ENCODE measurements at places on chromosomes 6 and 20.

- DNase-seq = peak; percentile 84
Observed at GRCh38 chr6:108782179-108783041, 65.8 kb upstream of the ARMC2 start.

- DNase-seq = no peak
Observed at GRCh38 chr6:159689001-159689400, 4.0 kb downstream of the SOD2 start.

DNA sequence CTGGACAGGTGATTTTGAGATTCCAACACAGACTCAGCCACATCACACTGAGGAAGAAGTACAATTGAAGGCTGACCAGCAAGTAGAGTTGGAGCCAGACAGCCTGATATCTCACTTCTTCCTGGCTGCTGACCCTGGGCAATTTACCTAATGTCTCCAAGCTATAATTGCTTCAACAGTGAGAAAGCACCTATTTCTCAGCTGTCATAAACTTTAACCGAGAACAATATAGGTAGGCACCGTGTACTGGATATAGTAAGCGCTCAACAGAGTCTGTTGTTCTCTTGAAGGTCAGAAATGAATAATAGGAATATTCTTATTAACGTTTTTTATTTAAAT, 28.3 kb downstream of the STX7 start:
- no peak for DNase-seq

- no peak for DNase-seq
Observed at GRCh38 chr20:15916623-15917022, 656.6 kb downstream of the KIF16B start.

- DNase-seq = no peak
Observed at GRCh38 chr6:25173246-25173645, 105.9 kb upstream of the CARMIL1 start.

- DNase-seq = no peak
Observed at GRCh38 chr20:48292806-48293205, 507.5 kb upstream of the SULF2 start.

DNA sequence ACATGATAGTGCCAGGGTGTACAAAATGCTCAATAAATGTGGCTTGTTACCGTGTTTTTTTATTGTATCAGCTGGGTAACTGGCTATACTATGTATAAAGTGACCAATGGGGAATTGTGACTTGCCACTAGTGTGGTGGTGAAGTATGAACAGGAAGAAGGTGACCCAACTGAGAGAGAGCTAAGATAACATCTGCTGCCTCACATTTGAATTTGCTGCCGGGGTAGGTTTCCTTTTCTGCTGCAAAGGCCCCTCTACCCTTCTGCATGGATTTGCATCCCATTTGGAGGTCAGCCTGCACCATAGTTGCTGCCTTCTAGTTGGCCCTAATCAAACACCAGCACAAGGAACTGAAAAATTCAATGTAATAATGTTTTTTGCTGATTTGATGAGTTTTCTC, 24.1 kb downstream of the IL17A start:
- no peak for DNase-seq

- no peak for DNase-seq
Observed at GRCh38 chr6:143559051-143559660, 47.6 kb upstream of the FUCA2 start.

DNA sequence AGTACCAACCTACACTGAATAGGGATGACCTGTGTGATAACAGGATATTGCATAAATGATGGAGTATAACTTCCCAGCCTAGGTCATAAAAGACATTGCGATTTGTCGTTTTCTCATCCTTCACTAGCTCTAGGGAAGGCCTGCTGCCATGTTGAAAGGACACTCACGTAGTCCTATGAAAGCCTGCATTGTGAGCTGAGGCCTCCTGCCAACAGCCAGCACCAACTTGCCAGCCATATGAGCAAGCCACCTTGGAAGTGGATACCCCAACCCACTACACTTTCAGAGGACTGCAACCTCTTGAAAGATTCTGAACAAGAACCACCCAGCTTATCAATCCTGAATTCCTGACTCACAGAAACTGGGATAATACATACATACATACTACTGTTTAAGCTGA, 3.5 kb upstream of the PANK2 start:
- DNase-seq = no peak

DNA sequence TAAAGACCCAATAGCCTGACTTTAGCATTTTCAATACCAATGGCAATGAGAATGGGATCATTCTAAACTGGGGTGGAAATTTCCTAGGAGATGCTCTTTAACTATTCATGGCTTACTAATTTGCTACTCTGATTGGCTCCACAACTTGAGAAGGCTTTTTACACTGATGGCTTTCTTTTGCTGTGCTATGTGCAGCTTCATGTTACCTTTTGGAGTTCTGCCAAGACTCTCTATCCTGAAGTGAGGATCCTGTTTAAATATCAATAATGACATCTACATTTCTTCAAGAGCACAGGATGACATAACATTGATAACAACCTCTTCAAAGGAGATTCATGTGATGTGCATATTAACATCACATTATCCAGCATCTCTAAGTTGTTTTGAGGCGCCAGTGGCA, 43.4 kb upstream of the SIRPG start:
- no peak for DNase-seq

DNA sequence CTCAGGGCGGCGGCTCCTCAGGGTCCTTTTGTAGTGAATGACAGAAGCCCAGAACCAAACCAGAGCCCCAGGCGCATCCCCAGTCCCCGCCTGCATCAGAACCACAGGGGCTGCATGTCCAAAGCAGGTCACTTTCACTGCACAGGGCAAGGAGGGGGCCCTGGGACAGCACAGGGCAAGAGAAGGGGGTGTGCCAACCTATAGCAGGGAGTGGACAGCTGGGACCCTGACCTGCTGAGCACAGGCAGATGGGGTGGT, 501.4 kb downstream of the PREX1 start:
- no peak for DNase-seq

GRCh38 chr6:22809370-22809769, 240.0 kb downstream of the HDGFL1 start:
- no peak for DNase-seq

GRCh38 chr20:17369506-17369905, 142.7 kb downstream of the PCSK2 start:
- no peak for DNase-seq
